ENCODE measurements at places on chromosomes 1 and 21. TPM values are rescaled to one million over a fixed set of nuclear protein-coding genes. Genes with fewer than 3 reads are reported as not detected.

- DNase-seq, result no peak
Observed at GRCh38 chr1:22776035-22776613, 65.5 kb downstream of the EPHB2 start.

- DNase-seq, result no peak
Observed at GRCh38 chr1:58446368-58446767, 100.2 kb downstream of the OMA1 start.

- DNase-seq, result peak; percentile 7
Observed at GRCh38 chr1:224433701-224434672, 610 bp downstream of the WDR26 start.

CD52 gene
- total RNA-seq, result 2.1 TPM

PLPPR4 gene
- total RNA-seq, result not detected

CDK18 gene
- total RNA-seq, result 27.6 TPM

MPL gene
- 0.79 TPM for total RNA-seq
